ENCODE measurements at places on chromosomes 7 and 10. TPM values are rescaled to one million over a fixed set of nuclear protein-coding genes. Genes with fewer than 3 reads are reported as not detected.
A peak's percentile ranks its signal among the peaks of the same experiment; 100 is the strongest.

The PON1 gene
- total RNA-seq: not detected

The CAMK2B gene
- total RNA-seq: 4.4 TPM

The HHEX gene
- 22.7 TPM for total RNA-seq

The IRF5 gene
- total RNA-seq: 15.5 TPM

The FAM25C gene
- not detected for total RNA-seq

The C10orf95 gene
- not detected for total RNA-seq

The MKX gene
- total RNA-seq: 4.5 TPM

GRCh38 chr7:18216270-18216669 is 188.6 kb upstream of the PRPS1L1 start:
- no peak for DNase-seq

- DNase-seq: no peak
Observed at GRCh38 chr10:121683816-121684215, 85.6 kb upstream of the FGFR2 start.

DNA sequence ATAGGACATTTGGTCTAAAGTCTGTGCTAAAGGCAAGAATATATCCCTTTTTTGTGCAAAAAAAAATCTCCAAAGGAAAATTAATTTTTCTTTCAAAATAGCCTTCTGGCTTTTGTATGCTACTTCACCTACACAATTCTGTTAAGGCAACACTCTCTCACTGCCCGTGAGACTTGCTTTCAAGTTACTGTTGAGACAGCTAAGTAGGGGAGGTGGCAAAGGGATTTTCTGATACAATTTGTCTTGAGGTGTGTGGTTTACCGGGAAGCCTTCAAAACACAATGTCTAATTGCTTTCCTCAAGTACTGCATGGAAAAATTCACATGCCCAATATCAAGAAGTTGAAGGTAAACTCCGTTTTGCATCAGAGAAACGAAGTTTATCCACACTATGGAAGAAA is 50.8 kb upstream of the RSU1 start:
- DNase-seq: no peak

DNA sequence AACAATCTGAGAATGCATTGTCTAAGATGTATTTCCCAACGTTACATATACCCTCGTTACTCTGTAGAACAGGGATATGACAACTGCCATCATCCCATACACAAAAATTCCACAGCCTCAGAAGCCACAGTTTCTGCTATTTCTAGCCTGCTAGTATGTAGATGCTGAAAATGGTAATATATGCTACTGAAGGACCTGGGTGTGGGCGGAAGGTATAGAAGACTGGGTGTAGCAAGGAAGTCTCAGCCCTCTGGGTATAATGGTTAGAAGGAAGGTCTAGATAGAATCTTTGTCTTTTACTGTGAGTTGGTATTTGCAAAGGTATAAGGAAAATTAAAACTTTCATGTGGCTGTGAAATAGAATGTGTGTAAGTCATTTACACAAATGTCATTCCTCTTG is 79.2 kb upstream of the HPS1 start:
- no peak for DNase-seq

DNA sequence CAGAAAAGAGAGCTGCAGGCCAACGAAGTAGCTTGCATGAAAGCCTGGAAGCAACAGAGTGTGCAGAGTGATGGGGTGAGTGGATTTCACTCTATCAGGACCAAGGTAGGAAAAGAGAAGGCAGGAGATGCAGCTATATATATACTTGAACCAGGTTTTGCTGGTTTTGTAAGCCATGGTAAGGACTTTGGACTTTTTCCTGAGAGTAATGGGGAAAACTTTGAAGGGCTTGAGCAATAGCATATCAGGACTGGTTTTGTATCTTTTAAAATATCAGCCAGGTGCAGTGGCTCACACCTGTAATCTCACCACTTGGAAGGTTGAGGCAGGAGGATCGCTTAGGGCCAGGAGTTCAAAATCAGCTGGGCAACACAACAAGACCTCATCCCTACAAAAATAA is 120.6 kb upstream of the NRP1 start:
- DNase-seq: no peak

- no peak for DNase-seq
Observed at GRCh38 chr10:46283580-46284285, 3.1 kb upstream of the ANTXRL start.

DNA sequence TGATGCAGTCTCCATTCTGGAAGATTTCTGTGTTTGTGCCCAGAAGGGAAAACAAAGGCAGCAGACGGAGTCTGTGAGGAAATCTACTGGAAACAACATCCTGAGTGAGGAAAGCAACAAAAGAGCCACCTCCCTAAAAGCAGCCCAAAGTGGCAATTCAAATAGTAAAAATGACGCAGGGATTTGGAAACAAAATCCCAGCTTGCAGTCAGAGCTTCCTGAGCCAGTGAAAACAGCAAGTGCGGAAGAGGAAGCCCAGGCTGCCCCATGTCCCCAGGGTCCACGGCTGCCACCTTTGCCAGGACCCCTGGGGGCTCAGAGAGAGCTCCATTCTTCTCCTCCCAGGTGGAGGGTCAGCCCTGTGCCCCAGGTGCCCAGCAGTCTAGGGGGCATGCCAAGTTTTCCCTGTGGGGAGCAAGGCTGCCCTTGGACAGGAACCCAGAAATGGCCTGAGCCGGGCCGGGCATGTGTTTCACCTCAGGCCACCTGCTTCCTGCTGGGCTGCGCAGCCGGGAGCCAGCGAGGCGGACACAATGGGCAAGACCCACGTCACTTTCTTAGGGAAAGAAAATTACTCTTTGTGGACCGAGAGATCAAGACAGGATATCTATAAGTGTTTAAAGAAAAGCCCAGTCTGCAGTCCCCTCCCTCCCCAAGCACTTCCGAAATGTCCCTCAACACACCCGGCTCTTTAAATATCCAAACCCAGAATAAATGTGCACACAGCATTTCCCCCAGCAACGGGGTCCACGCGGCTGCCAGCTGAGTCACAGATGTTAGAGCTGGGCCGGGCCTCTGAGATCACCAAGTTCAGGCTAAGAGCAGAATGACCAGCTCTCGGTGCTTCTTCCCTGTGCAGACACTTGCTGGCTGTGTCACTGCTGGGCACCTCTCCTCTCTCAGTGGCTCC is 231.1 kb downstream of the ARHGAP12 start:
- peak; percentile 95 for DNase-seq

- DNase-seq: no peak
Observed at GRCh38 chr10:123790132-123790885, 101.3 kb downstream of the CPXM2 start.

- DNase-seq: no peak
Observed at GRCh38 chr7:12119620-12120303, 91.3 kb upstream of the TMEM106B start.

GRCh38 chr10:31320550-31321211 is 1.7 kb downstream of the ZEB1 start:
- DNase-seq: peak; percentile 55

- DNase-seq: peak; percentile 17
Observed at GRCh38 chr7:128908750-128909624, 1.5 kb downstream of the KCP start.

- DNase-seq: no peak
Observed at GRCh38 chr7:44853391-44853790, 5.5 kb upstream of the H2AZ2 start.

DNA sequence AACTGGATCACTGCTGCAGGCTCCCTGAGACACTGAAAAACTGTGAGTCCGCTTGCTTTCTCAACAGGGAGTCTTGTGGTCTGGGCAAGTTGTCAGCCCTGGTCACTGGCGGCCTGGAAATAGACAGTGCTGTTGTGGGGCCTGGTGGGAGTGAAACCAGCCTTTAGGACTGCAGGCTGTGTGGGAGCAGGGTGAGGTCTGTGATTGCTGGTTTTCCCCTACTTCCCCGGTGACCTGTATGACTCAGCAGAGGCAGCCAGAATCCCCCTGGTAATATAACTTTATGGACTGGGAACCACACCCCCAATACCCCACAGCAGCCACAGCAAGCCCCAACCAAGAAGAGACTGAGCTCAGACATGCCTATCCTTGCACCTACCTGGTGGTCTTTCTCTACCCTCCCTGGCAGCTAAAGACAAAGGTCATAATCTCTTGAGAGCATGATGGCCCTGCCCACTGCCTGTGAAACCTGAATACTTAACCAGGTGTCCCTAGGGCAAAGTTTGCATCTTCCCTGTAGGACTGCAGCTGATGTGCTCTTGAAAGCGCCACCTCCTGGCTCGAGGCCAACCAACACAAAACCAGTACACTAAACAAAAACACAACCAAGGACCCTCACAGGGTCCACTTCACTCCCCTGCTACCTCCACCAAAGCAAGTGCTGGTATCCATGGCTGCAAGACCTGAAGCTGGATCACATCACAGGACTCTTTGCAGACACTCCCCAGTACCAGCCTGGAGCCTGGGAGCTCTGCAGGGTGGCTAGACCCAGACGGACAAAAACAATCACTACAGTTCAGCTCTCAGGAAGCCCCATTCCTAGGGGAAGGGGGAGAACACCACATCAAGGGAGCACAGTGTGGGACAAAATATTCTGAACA is 7.2 kb upstream of the ADAM22 start:
- no peak for DNase-seq

DNA sequence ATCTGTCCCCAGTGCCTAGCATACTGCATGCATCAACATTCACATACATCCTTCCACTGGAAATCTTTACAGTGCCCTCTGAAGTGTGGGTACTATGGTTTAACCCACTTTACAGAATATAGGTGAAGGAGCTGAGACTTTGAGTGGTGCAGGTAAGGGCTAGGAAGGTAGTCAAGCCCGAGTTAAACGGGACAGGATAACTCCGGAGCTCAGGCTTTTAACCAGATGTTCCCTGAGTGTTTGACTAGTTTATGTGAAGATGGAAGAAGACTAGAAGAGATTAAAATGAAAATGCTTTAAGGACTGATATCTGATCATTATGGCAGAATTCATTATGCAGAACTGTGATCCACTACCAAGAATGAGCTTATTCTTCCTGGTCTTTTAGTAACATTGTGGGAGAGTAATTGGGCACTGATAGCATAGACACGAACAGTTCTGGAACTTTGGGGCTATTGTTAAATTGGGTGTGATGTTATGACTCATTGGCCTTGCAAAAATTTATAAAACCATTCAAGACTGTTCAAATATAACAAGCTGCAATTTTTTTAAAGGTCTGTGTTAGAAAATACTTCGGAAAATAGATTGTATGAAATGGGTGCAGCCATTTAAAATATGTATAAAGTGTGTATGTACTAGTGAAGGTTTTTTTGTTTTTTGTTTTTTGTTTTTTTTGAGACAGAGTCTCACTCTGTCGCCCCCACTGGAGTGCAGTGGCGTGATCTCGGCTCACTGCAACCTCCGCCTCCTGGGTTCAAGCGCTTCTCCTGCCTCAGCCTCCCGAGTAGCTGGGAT is 4.4 kb downstream of the CUL1 start:
- no peak for DNase-seq

DNA sequence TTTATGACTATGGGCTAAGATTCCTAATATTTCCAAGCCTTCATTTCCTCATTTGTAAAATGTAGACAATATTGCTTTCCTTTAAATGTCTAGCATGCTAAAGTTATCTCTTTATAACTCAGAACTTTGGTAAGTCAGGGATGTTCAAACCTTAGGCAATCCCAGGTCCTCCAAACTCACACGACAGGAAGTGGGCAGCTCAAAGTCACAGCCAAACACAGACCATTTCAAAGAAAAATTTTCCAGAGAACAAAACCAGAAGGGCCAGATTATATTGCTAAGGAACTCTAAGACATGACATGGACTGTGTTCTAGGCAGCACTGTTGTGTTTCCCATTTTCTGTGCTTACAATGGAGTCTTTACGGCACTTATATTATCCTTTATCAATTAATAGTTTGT is 87.8 kb upstream of the DYNC1I1 start:
- DNase-seq: no peak

Measured in aorta (tissue), 5 donors.